ENCODE measurements at places on chromosomes 4 and X.

DNA sequence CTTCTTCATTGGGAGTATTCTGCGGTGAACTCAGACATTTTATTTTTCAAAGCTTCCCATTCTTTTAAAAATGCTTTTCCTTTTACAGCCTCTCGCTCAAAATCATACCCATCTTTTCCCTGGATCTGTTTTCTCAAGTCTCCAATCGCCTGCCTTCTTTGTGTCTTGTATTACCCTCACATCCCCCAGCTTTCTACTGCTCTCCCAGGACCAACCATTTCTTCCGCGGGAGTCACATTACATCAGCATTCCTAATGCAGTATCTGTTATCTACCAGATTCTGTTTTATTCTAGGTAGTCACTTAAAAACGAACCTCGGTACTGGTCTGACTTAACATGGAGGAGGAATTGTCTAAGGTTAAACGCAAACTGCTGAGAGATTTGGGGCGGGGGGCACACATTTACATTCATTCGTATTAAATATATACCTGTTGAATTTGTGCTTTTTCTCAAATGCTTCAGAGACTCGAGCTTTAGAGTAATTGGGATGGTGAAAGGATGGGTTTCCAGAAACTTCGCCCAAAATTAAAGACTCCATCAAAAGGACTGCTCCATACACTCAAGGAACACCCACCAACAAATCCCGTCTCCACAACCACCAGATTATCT lies 493 bp upstream of the UCHL1 start:
- no peak for DNase-seq

DNA sequence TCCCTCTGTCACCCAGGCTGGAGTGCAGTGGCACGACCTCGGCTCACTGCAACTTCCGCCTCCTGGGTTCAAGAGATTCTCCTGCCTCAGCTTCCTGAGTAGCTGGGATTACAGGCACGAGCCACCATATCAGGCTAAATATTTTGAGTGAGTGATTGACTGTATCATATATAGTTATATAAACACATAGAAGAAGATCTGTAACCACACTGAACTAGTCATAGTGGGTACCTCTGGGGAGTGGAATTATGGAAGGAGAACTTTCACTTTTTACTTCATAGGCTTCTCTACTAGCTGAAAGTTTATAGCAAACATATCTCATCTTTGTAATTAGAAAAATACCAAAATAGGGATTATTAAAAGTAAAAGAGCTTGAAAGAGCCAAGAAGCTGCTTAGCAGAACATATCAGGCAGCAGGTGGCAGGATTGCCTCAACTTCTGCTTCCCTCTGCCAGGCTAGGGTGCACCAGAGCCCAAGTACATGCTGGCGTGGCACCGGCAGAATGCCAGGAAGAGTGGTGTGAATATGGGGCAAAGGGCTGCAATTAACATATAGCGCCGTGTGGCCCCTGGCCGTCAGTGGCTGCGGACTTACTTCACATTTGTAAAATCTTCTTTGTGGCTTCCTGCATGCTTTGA lies 39.5 kb upstream of the CD40LG start:
- peak; percentile 42 for DNase-seq

GRCh38 chr4:52822972-52823701 lies 39.0 kb upstream of the RASL11B start:
- DNase-seq, result no peak

DNA sequence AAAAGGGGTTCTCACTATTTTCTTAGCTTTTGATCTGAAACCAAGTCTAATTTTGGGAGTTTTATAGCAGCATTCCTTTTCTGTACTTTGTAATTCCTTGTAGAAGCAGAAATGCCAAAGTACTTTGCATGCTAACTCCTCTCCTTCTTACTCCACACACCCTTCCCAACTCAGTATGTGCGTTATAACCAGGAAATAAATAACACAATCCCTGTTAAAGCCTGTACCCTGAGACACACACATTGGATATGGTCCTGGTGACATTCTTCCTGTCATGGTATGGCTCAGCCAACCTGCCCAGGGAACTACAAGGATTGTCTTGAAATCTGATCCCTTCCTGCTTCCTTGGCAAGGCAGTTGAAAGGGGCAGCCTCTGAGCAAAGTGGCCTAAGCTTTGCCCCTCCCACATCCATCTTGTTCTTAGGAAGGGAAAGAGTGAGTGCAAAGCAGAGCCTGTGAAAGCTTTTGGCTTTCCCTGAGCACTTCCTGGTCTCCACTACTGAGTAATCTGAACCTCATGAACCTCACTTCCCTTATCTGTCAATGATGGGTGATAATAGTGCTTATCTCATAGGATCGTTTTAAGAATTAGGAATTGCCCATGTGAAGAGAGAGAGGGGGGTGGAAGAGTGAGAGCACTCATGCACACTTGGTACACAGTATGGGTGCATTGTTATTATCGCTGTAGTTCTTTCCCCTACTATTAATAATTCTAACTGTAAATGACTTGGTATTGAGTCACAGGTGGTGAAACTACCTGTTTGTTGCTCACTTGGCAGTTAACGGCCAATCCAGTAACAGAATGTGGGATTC lies 109.3 kb downstream of the AFF2 start:
- no peak for DNase-seq

DNA sequence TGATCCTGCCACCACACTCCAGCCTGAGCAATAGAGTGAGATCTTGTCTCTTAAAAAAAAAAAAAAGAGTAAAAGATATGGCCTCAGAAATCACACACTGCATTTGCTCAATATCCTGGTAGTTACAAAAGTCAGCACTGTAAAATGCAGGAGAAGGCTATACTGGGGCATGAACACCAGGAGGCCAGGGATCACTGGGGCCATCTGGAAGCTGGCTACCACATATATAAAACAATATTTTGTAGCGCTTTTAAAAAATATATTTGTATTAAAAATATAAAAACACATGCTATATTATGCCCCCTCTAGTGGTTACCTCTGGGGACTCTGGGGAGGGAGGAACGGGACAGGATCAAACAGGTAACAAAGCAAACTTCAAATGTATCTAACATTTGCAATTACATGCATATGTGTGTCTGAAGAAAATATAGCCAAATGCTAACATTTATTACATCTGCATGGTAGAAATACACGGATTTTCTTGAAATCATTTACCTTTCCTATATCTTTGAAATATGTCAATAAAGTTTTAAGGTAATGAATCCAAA lies 4.0 kb downstream of the C4orf46 start:
- no peak for DNase-seq
